ENCODE measurements at places on chromosomes 1 and 21.
A peak's percentile ranks its signal among the peaks of the same experiment; 100 is the strongest.

DNA sequence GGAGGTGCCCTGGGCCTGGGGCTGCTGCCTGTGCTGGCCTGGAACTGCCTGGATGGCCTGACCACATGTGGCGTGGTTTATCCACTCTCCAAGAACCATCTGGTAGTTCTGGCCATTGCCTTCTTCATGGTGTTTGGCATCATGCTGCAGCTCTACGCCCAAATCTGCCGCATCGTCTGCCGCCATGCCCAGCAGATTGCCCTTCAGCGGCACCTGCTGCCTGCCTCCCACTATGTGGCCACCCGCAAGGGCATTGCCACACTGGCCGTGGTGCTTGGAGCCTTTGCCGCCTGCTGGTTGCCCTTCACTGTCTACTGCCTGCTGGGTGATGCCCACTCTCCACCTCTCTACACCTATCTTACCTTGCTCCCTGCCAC, 1.8 kb downstream of the GPR3 start:
- DNase-seq, result no peak

DNA sequence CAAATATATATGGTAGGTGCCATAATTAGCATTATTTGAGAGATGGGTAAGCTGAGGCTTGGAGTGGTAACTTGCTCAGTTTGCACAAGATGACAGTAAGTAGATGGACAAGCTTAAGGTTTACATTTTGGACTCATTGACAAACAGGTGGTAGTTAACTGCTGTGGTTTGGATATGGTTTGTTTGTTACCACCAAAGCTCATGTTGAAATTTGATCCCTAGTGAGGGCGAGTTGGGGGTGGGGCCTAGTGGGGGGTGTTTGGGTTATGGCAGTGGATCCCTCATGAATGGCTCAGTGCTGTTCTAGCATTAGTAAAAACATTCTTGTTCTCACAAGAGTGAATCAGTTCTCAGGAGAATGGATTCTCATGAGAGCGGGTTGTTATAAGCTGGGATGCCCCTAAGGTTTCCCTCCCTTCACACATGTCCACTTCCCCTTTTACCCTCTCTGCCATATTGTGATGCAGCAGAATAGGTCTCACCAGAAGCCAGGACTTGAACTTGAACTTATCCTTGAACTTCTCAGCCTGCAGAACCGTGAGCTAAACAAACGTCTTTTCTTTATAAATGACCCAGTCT, 6.6 kb upstream of the PRRX1 start:
- no peak for DNase-seq

DNA sequence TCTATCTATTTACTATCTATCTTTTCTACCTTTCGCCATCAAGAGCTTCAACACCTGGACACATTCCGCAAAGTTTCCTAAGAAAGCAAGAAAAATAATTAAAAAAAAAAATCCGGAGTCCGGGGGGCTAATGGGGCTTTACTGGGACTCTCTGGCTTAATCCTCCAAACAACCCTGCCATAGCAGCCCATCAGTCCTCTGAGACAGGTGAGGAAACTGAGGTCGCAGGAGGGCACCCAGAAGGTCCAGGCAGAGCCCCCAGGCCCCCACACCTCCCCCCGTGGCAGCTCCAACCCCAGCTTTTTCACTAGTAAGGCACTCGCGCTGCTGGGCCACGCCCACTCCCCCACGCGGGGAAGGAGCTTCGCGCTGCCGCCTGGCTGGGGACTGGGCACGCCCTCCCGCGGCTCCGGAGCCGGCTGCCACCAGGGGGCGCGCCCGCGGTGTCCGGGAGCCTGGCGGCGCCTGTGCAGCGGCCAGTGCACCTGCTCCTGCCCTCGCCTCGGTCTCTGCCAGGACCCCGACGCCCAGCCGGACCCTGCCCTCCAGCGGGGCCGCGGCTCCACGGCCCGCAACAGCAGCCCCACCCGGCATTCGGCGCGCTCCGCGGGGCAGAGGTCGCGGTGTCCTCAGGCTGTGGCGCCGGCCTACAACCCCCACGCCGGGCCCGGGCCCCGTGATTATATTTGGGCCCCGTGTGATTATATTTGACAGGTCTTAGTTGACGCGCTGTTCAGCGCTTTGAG, 54.1 kb upstream of the SAMD11 start:
- DNase-seq, result peak; percentile 52

DNA sequence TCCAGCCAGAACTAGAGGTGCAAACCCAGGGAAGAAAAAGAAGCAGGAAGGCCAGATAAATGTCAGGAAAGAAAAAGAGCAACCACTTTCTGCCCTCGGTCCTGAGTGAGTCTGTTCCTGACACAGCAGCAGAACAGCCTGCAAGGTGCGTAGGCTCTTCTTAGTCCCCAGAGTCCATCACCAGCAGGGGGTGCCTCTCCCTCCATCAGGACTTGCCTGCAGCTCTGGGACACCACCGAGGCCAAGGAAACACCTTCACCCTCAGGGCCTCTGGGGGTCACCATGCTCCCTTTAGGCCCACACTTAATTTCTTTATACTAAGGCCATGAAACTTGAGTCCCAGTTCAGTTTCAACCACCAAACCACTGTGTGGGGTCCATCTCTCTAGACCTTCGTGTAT, 43.7 kb upstream of the NFASC start:
- peak; percentile 37 for DNase-seq

DNA sequence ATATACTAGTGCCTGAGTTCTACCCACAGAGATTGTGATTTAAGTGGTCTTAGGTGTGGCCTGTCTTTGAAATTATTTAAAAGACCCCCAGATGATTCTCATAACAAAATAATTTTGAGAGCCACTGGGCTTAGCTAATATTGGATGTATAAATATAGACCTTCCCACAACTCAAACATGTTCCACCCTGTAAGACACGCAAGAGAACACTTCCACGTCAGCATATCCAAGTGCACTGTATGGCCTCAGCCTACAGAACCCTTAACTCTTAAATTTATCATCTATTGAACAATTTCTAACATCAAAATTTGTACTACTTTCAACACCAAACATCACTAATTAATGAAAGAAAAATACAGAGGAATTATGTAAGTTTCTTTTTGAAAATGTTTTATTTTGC, 2.5 kb downstream of the FAM177B start:
- no peak for DNase-seq

GRCh38 chr1:65319754-65320153, 10.4 kb downstream of the DNAJC6 start:
- no peak for DNase-seq

DNA sequence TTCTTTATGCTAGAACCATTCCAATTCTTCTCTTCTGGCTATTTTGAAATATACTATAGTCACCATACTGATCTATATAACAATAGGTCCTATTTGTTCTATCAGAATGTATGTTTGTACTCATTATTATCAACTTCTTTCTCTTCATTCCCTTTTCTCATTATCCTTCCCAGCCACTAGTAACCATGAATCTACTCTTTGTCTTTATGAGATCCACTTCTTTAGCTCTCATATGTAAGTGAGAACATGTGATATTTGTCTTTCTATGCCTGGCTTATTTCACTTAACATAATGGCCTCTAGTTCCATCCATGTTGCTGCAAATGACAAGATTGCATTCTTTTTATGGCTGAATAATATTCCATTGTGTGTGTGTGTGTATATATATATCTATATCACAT, 31.7 kb upstream of the RC3H1 start:
- DNase-seq, result no peak

GRCh38 chr1:228938537-228938901, 203.2 kb downstream of the RHOU start:
- peak; percentile 22 for DNase-seq

DNA sequence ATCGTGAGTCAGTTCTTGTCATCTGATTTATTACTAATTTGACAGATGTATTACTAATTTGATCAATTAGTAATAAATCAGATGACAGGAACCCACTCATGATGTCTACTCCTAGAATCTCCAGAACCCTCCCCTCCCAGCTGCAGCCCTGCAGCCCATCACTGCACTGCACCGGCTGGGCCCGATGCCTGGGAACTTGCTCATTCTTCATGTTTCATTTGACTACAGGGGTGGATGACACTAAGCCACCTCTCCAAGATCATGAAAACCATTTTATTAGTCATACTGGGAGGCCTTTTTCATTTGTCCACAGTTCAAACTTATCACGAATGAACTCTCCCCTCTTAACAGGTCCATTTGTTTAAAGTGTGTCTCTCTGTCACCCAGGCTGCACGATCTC, 41.0 kb downstream of the KCNH1 start:
- no peak for DNase-seq

DNA sequence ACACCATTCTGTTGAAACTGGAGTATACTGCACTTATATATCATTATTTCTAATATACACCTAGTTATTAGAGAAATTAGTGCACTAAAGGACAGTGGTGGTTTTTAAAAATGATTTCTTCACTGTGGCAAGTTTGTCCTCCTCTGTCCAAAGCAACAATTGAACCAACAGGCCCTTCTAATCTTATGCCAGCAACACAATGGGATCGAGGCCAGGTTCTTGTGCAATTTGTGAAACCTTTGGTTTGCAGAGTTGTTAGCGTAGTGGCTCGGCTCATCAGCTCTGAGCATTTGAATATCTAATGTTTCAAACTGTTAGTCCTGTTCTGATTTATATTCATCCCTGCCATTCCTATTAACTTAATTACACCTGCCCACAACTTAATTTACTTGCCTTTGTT, 9.9 kb upstream of the LRRC39 start:
- peak; percentile 29 for DNase-seq

GRCh38 chr1:11531314-11531870, 52.4 kb downstream of the DISP3 start:
- peak; percentile 56 for DNase-seq

DNA sequence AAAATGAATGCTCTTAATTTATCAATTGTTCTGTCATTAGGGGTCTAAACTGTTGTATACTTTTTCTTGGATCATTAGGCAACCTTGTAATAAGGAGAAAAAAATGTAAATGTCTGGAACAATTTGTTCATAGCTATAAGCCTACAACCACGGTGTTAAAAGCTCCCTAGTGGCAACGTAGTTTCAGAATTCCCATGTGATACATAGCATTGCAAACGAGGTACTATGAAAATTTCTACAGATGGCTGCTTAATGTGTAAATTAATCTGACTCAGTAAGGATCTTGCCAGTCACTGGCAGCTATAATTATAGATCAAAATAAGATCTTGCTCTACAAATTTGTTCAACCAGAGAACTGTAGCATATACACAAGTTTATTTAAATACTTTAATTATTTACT, 304.1 kb upstream of the ADGRL4 start:
- no peak for DNase-seq

DNA sequence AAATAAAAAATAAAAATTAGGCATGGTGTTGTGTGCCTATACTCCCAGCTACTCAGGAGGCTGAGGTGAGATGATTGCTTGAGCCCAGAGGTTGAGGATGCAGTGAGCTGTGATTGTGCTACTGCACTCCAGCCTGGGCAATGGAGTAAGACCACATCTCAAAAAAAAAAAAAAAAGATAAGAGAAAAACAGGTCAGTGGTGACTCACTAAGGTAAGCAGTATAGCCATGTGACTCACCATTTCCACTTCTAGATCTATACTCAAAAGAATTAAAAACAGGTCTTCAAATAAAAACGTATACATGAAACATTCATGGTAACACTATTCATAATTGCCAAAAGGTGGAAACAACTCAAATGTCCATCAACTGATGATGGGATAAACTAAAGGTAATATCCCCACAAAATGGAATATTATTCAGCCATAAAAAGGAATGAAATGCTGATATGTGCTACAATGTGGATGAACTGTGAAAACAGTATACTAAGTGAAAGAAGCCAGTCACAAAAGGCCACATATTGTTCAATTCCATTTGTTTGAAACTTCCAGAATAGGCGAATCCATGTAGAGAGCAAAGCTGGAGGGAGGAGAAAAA, 75.1 kb downstream of the ZNF281 start:
- DNase-seq, result no peak

DNA sequence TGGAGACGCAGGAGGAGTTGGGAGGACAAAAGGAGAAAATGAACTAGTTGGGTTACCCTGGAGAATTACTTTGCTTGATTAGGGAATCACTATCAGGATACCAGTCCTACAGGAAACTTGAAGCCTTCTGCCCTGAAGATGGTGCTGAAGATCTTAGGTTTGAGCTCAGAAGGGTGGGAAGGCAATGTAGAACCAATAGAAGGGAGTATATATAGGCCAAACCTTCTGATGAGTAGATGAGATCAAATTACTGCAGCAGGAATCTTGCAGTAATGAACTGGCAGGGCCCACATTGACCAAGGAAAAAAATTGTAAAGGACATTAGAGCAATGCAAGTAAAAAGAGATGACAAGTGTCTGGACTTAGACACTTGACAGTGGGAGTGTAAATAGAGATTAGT, 116.3 kb upstream of the CACYBP start:
- DNase-seq, result no peak

DNA sequence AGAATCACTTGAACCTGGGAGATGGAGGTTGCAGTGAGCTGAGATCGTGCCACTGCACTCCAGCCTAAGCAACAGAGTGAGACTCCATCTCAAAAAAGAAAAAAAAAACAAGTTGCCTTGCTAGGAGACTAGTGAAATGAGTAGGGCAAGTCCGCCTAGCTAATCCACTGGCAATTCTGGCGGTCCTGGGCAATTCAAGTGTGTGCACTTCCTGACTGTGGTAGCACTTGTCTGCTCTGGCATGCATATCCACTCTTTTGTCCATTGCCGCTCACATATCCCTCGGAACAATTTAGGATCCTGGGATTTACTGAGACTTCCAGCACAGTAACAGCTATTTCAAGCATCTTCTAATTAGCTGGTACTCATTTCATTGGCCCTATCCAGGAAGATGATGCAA, 426.3 kb upstream of the ADGRL2 start:
- DNase-seq, result no peak

- DNase-seq, result no peak
These were observed 48.3 kb upstream of the FCRL4 start for GRCh38 chr1:157646144-157646543.

GRCh38 chr21:42306366-42307035, 8.7 kb downstream of the TFF3 start:
- no peak for DNase-seq

DNA sequence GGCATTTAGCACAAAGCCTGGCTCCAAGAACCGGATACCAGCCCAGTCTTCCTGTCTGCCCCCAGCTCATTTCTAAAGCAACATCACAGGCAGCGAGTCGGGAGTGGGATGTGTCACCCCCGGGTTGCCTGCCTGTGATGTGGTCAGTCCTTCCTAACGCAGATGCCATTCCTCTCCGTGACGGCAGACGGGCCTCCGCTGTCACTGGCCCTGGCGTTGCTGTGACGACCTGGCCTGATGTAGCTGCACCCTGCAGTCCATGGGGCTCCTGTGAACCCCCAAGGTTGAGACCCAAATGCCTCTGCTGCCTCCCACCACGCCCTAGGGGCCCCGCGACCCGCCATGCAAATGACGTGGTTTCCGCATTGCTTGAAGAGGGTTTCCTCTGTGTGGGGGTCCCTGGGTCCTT, 12.3 kb downstream of the TNFRSF1B start:
- no peak for DNase-seq

GRCh38 chr1:230641900-230642262, 400 bp upstream of the COG2 start:
- DNase-seq, result peak; percentile 6

GRCh38 chr1:10415211-10415930, 14.9 kb upstream of the CENPS start:
- no peak for DNase-seq

GRCh38 chr1:115113766-115114165, 24.5 kb upstream of the TSPAN2 start:
- no peak for DNase-seq

GRCh38 chr1:10634428-10635084, 159.8 kb downstream of the PEX14 start:
- no peak for DNase-seq

Measured in putamen (tissue), 1 donor.